GM04504 (cell line): ENCODE measurements at places on chromosomes 4 and X.

GRCh38 chr4:66489370-66489769 is 819.1 kb upstream of the EPHA5 start:
- no peak for DNase-seq

GRCh38 chr4:14000091-14000814 is 372.7 kb upstream of the BOD1L1 start:
- DNase-seq = no peak

- DNase-seq = no peak
Observed at GRCh38 chr4:57073559-57073958, 36.6 kb downstream of the IGFBP7 start.

DNA sequence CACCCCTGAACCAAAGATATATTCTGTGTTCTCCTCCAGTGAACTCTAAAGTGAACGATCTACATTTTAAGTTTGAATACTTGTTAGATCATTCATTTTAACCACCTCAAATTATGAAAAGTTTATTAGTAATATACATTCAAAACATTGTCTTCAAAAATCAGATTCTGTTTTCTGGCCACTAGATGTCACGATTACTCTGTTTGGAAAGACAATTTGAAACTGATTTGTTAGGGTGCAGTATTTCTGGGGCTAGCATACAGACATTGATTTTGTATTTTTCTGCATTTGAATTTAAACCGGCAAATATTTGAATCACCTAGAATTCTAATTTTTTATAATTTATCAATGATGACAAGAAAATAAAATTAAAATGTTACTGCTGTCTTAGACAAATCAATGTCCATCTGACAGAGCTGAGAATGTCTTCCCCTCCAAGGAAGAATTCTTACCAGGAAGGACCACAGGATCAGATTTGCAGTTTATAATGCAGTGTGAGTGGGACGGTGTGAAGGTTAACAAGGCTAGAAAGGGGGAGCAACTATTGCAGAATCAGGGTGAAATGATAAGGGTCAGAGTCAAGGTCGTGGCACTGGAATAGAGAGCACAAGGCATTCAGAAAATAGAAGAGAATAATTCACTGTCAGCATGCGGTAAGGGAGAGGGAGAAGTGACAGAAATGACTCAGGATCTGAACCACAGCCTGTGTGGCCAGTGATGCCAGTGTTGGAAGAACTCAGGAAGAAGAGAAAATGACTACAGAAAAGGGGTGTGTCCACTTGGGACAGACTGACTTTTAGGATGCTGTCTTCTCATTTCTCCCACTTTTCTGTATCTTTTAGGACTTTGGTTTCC is 91.6 kb downstream of the ANXA10 start:
- DNase-seq = peak; percentile 7

GRCh38 chr4:78323439-78323838 is 228.1 kb upstream of the ANXA3 start:
- DNase-seq = no peak

GRCh38 chr4:107809210-107809609 is 15.5 kb upstream of the SGMS2 start:
- no peak for DNase-seq

- no peak for DNase-seq
Observed at GRCh38 chr4:56434599-56435139, 746 bp downstream of the PPAT start.

DNA sequence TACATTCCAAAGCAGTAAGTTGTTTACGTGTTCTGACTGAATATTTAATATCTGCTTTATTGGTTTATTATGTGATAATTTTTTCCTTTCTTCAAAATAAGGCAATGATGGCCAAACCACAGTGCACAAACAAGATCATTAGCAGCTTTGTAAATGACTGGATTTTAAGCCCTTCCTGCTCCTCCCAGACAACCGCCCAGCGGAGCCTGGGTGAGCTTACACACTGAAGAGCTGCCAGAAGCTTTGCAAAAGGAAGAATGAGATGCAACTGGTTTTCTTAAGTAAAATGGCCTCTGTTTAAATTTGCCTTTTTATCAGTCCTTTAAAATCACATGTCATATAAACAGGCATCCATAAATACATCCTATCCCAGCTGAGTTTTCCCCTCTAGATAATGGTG is 52.2 kb downstream of the SPARCL1 start:
- no peak for DNase-seq

GRCh38 chr4:8599657-8600056 is 7.1 kb downstream of the CPZ start:
- DNase-seq = peak; percentile 84

DNA sequence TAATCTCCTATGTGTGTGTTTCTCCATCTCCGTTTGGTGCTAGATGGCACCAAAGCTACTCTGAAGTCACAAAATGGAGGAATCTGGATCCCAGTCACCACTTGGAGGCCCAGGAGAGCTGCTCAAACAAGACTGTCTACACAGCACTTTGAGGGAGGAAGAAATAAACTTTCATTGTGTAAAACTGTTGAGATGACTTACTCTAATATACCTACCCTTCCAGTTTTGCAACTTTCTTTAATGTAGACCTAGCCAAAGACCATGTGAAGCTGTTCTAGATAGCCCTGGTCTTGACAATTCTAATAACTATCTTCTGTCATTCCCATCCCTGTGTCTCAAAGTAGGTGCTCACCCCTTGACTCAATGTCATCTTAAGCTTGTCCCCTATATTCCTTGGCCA is 52.8 kb upstream of the TAB3 start:
- no peak for DNase-seq

DNA sequence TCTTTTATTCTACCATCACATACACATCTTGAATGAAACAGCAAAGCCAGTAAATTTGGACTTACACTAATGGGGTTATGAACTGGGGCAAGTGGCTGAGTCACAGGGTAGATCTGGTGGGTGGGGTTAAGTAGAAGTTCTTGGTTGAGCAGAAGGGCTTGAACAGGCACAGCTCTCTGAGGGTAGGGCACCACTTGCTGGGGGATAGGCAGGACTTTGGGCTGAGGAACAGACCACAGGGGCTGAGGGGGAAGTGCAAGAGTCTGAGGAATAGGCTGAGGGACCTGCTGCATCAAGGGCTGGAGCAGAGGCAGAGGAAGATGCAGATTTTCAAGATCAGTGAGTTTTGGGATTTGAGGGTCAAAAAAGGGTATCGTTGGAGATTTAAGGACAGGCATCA is 8.3 kb downstream of the CSN2 start:
- DNase-seq = no peak

- DNase-seq = no peak
Observed at GRCh38 chrX:136781180-136781797, 557 bp upstream of the ARHGEF6 start.

- DNase-seq = no peak
Observed at GRCh38 chr4:90769251-90769650, 642.1 kb downstream of the CCSER1 start.

DNA sequence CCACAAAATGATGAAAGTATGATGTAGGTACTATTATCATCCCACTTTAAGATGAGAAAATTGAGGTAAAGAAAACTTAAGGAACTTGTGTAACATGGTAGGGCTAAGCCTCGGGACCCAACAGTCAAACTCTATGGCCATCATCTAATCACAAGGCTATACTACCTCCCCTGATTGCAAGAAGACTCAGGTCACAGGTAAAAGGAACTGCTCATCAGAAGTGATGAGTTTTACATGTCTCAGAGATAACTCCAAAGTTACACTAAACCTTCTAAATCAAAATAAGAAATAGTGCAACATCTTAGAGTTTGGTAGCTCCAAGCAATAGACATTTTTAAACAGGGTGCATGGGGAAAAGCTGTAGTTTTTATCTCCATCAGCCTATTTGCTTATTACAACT is 96.5 kb upstream of the MYOZ2 start:
- no peak for DNase-seq

DNA sequence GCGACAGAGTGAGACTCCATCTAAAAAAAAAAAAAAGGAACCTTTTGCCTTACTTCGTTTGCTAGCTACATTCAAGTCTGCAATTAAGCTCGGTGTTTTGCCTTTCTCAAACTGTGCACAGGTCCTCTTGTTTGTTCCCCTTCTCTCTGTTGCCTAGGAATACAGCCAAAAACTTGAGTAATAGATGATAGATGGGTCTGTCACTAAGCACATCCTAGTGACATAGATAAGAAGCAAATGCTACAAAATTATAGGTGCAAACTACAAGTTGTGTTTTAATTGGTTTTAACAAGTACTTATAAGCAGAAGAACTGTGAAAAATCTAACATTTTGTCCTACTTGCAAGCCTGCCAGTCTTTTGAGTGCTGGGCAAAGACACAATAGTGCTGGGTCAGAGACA is 95.2 kb downstream of the SNCA start:
- no peak for DNase-seq

- no peak for DNase-seq
Observed at GRCh38 chr4:81173213-81173612, 41.8 kb downstream of the PRKG2 start.

DNA sequence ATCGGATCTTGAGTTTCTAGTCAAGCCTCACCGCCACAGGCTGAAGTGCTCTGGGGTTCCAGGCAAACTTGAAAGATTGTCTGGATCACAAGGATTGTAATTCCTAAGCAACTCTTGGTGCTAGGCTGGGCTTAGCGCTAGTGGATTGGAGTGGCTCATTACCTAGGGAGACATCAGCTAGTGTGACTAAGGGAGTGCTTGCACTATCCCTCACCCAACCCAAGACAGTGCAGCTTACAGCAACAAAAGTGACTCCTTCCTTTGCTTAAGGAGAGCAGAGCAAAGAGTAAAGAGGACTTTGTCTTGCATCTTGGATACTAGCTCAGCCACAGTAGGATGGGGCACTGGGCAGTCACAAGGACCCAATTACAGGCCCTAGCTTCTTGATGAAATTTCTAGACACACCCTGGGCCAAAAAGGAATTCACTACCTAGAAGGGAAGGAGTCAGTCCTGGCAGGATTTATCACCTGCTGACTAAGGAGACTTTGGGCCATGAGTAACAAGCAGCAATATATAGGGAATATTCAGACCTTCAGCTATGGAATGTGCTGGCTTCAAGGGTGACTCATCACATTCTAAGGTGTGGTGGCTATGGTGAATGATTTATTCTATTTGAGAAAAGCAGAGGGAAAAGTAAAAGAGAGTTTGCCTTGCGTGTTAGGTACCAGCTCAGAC is 1212.4 kb downstream of the PCDH18 start:
- DNase-seq = no peak

DNA sequence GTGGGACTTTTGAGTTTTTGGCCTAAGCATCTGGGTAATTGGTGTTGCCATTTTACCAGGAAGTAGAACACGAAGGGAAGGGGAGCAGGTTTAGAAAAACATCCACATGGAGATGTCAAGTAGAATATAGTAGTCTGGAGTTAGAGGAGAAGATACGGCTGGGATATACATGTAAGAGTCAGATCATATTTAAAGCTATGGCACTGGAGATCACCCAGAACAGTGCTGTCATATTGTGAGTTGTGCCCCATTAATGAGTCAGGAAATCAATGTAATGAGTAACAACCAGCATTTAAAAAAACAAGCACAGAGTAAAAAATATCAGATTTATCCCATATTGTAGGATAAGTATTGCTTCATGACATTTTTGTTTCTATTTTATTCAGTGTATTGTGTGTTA is 4.2 kb downstream of the GSTCD start:
- DNase-seq = no peak

GRCh38 chr4:4865705-4866123 is 6.2 kb downstream of the MSX1 start:
- DNase-seq = no peak

- DNase-seq = no peak
Observed at GRCh38 chr4:25070545-25070944, 39.8 kb upstream of the LGI2 start.

GRCh38 chr4:113788888-113789287 is 27.4 kb upstream of the CAMK2D start:
- no peak for DNase-seq

DNA sequence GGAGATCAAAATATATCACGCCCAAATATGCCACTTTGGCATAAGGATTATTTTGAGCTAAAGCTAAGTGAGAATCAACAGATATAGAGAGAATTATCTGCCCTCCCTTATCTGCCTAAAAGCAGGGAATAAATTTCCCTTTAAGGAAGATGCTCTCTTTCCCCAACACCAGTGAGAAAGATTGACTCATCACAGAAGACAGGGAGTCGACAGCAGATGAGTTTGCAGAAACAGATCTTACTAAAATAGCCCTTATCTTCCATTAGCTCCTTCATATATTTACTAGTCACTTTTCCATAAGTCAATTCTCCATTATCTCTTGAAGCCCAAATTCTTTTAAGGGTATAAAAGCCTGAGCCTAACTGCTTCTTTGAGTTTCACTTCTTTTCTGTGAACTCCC is 156.6 kb downstream of the CAMK2D start:
- DNase-seq = no peak

GRCh38 chr4:41881981-41882624 is 53.1 kb upstream of the TMEM33 start:
- DNase-seq = no peak

GRCh38 chr4:81069706-81070331 is 39.3 kb downstream of the BMP3 start:
- DNase-seq = peak; percentile 62

DNA sequence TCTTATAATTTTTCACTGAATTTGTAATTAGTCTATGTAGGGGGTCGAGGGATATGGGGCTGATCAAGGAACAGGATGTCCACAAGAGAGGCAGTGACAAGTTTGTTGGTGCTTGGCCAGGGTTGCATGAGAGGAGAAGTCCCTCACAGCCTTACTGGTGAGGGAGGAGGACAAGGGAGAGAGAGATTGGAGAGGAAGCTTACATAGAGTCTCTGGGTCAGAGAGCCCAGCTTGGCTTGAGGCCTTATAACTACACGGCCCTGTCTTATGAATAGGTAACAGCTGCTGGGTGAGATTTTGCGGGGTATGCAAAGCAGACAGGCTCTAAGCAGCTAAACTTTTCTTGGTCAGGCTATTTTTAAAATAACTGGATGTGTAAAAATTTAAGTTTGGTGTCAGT is 37.9 kb upstream of the OTUD4 start:
- no peak for DNase-seq

DNA sequence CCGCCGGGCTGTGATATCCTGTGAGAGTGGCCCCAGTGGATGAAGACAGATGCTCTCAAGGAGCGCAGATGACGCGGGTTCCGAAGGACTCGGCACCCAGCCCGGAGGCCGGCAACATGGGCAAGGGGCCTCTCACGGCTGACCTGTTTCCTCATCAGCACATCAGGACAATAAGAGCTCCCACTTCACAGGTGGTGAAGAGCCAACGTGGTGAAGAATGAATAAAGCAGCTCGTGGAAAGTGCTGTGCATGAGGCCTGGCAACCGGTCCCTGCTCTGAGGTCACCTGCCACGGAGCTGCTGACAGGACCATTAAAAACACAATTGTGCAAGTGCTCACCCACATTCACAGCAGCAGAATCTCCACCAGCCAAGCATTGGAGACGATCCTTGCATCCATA is 22.9 kb downstream of the ABLIM2 start:
- no peak for DNase-seq

GRCh38 chrX:65697211-65697641 is 29.8 kb downstream of the MSN start:
- DNase-seq = peak; percentile 30
